ENCODE measurements at places on chromosomes 7 and 10.
A peak's percentile ranks its signal among the peaks of the same experiment; 100 is the strongest.

DNA sequence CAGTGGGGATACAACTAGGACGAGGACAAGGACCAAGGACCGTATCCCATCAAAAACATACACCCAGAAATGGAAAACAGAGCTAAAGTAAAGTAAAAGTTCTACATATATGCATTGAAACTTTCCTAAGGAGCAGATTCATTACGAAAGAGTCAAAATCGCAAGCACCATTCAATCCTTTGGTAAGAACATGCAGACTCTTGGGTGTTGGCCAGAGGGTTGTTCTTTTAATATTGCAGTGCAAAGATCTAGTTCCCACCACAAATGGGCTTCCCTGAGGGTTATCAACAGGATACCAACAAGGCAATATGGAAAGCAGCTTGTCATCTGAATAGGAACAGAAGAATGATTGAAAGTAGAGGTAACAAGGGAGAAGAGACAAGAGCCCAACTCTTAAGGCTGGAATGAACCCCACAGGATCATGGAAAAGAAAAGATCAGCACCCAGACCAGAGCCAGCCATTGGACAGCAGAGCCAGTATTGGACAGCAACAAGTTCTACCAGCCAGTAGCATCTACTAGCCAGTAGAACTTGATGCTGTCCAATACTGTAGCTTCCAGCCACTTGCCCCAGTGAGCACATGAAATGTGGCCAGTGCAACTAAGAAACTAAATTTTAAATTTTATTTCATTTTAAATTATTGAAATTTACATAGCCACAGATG, 66.0 kb downstream of the OSBPL3 start:
- DNase-seq, result no peak
- peaks cover 6% of the 10 kb centered on the region for H3K4me1 ChIP-seq
- no peaks in the 10 kb centered on the region for H3K36me3 ChIP-seq

GRCh38 chr7:87413951-87414793, 61.3 kb downstream of the ABCB4 start:
- no peak for DNase-seq
- H3K4me3 ChIP-seq, result no peak overlapping the region
- H3K4me1 ChIP-seq, result no peaks in the 10 kb centered on the region
- H3K36me3 ChIP-seq, result no peaks in the 10 kb centered on the region

GRCh38 chr7:31986878-31987518, 83.2 kb downstream of the PDE1C start:
- no peaks in the 10 kb centered on the region for H3K4me1 ChIP-seq
- no peaks in the 10 kb centered on the region for H3K27me3 ChIP-seq
- H3K4me3 ChIP-seq, result no peak overlapping the region
- no peak for DNase-seq
- no peak overlapping the region for H3K27ac ChIP-seq

DNA sequence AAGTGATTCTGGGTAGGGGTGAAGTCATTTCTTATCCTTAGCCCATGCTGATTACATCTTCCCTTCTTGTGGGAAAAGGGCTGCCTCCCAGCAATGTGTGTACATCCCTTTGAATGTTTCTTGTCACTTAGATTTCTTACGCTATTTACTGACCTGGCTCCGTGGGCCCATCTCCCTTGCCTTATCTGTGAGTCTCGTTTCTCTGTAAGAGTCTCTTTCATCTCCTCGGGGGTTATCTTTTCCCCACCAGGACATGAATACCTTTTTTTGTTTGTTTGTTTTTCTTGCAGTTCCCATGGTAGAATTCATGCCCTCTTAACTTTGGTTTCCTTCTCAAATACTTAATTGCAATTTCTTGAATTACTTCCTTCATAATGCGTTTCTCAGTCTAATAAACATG, 107.7 kb downstream of the BAMBI start:
- no peaks in the 10 kb centered on the region for H3K36me3 ChIP-seq
- H3K27ac ChIP-seq, result no peak overlapping the region
- no peak overlapping the region for H3K4me3 ChIP-seq
- H3K27me3 ChIP-seq, result no peaks in the 10 kb centered on the region
- H3K4me1 ChIP-seq, result no peaks in the 10 kb centered on the region

DNA sequence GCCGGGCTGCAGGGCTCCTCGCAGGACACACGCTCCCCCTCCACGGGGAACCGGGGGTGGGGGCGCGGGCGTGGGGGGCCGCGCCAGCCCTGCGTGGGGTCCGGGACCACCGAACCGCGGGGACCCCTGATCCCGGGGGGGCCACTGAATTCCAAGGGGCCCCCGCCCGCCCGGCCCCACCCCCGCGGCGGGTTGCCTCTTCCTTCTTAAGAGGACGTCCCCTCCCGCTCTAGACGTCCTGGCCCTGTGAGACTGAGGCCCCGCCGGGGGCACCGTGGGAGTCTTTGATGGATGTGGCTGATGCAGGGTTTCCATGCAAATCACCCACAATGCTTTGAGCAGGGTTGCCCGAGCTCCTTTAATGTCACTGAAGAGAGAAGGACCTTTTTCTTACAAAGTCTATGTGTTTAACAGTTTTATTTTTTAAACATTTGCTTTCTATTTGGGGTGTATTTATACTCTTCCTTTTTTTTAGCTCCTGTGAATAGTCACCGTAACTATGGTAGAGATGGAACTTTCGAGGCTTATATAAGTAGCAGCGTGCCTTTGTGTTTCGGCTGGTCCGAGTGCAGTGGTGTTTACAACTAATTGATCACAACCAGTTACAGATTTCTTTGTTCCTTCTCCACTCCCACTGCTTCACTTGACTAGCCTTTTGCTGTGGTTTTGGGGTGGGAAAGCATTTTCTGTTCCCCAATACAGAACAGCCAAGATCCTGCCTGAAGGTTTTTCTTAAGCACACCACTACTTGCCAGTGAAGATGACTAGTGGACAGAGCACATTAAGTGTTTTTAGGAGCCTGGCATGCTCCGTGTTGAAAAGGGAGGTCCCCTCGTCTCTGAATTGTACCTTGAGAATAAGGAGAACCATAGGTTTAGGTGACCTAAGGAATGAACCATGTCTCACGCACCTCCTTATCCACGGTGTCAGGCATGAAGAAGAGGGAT, 44.8 kb downstream of the PDIA4 start:
- no peaks in the 10 kb centered on the region for H3K36me3 ChIP-seq
- no peaks in the 10 kb centered on the region for H3K27me3 ChIP-seq
- H3K4me1 ChIP-seq, result no peaks in the 10 kb centered on the region
- H3K27ac ChIP-seq, result no peak overlapping the region

GRCh38 chr10:73890261-73890660, 15.9 kb upstream of the CAMK2G start:
- DNase-seq, result no peak
- H3K27ac ChIP-seq, result no peak overlapping the region
- no peaks in the 10 kb centered on the region for H3K4me1 ChIP-seq
- H3K4me3 ChIP-seq, result no peak overlapping the region
- H3K27me3 ChIP-seq, result no peaks in the 10 kb centered on the region
- no peaks in the 10 kb centered on the region for H3K36me3 ChIP-seq

GRCh38 chr10:5775685-5776084, 37.5 kb downstream of the GDI2 start:
- no peaks in the 10 kb centered on the region for H3K36me3 ChIP-seq
- no peak overlapping the region for H3K4me3 ChIP-seq
- DNase-seq, result no peak
- H3K27ac ChIP-seq, result no peak overlapping the region
- no peaks in the 10 kb centered on the region for H3K27me3 ChIP-seq
- 0 out of 2 replicates have a peak, but pooled peaks cover 1% of the 10 kb centered on the region for H3K4me1 ChIP-seq

DNA sequence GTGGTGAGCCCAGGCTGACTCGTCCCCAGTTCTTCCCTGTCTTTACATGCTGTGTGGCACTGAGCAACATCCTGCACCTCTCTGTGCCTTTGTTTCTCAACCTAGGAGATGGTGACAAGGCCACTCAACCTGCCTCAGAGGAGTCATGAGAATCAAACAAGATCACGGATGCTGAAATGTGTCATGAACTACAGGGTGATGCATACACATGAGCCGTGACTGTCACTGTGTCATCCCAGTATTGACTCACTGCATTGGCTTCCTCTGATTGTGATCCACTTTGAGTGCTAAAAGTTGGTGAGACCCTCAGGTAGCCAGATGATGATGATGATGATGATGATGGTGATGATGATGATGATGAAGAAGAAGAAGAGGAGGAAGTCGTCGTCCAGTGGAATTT, 11.5 kb downstream of the C10orf71 start:
- no peaks in the 10 kb centered on the region for H3K4me1 ChIP-seq
- no peak for DNase-seq
- H3K27me3 ChIP-seq, result no peaks in the 10 kb centered on the region
- no peaks in the 10 kb centered on the region for H3K36me3 ChIP-seq
- H3K4me3 ChIP-seq, result no peak overlapping the region

DNA sequence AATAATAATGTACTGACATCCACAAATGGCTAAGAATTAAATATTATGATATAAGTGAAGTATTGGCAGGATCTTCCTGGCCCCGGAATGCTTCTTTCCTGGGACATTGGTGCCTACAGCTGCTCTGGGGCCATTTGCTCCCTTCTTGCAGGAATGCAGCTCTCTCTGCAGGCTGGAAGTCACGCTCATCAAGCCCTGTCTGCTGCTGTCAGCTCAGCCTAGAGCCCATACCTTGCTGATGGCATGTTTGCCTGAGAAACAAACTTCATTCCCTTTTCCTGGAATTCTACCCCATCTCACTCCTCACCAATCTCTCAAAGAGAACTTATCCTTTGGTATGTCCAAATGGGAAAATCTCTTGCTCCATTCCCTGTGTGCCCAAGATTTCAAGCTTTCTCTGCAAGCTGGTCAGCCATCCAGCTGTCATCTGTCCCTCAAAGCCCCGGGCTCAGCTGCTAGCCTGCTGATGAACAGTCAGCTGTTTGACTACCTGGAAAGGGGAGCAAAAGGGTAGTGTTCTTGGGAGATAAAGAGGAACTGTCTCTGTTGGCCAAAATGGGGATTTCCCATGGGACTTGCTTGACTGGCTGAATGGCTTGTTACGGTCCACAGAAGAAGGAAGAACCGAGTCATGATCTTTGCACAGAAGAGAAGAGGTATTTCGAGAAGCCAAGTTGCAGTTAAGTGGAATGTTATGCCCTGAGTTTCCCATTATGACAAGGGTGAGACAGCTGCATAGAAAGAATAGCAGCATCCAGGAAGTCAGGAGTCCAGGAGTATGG, 12.0 kb upstream of the RASSF4 start:
- DNase-seq, result no peak
- no peaks in the 10 kb centered on the region for H3K27me3 ChIP-seq
- no peak overlapping the region for H3K4me3 ChIP-seq
- no peak overlapping the region for H3K27ac ChIP-seq
- H3K4me1 ChIP-seq, result peaks cover under 1% of the 10 kb centered on the region
- no peaks in the 10 kb centered on the region for H3K36me3 ChIP-seq

- H3K36me3 ChIP-seq, result no peaks in the 10 kb centered on the region
- H3K27ac ChIP-seq, result no peak overlapping the region
- no peak for DNase-seq
Observed at GRCh38 chr7:80414331-80414730, 97.5 kb downstream of the GNAT3 start.

DNA sequence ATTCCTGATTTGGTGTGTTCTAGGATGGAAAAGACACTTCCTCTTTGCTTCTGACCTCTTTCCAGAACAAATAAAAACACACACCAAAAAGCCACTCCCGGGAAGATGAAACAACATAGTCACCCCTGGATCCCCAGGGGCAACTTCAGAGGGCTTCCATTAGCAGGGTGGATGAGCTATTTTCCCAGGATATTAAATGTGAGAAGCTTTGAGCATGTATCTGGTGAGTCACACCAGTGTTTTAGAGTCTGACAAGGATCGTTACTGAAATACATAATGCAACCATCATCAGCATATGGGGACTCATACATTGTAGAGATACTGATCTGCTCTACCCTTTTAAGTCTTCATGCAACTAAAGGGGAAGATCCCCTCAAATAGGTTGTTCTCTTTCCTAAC, 115.5 kb upstream of the ZNF438 start:
- H3K36me3 ChIP-seq, result no peaks in the 10 kb centered on the region
- H3K4me1 ChIP-seq, result no peaks in the 10 kb centered on the region
- H3K27me3 ChIP-seq, result no peaks in the 10 kb centered on the region
- DNase-seq, result no peak

DNA sequence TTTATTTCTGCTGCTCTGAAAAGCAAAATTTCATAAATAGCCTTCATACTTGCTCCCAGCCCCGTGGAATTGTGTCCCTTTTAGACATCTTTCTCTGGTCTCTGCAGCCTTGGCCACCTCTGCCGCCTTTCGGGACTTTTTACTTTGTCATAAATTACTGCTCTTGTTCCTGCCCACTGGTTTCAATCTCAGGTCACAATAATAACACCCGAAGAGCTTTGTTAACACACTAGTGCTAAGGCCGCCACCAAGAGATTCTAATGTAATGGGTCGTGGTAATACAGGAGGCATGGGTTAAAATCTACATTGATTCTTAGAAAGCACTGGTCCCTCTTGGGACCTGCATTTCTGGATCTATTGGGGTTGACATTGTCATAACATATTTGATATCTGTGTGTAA, 276.0 kb upstream of the VWC2 start:
- H3K36me3 ChIP-seq, result no peaks in the 10 kb centered on the region
- DNase-seq, result no peak
- no peaks in the 10 kb centered on the region for H3K4me1 ChIP-seq
- H3K4me3 ChIP-seq, result no peak overlapping the region

- H3K36me3 ChIP-seq, result no peaks in the 10 kb centered on the region
- H3K27me3 ChIP-seq, result peaks cover 45% of the 10 kb centered on the region
- no peak within 1 kb of the TSS for H3K27ac ChIP-seq
- H3K4me3 ChIP-seq, result peak within 1 kb of the TSS; percentile 40
- DNase-seq, result no peak
Observed at GRCh38 chr7:128361411-128362379, at the start of gene PRRT4. PRRT4 (minus strand) TSS chr7:128361690.

Data from iPS DF 6.9 (cell line).